Fibroblast of gingiva (primary cell): ENCODE measurements at places on chromosomes 6 and 20.

DNA sequence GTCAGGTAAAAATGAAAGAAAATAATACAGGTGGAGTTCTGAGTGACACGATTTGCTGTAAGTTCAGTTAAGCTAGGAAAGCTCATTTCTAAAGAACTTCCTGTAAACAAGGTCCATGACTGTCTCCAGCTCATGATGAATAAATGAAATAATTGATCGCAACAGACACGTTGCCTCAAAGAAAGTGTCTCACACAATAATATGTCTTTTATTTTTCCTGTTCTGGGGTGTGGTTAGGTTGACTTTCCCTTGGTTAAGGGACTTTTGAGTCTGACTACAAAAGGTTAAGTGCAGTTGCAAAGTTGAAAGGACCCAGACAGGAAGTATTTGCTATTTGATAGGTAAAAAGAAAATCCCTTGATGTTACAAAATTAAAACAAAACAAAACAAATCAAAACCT lies 304.2 kb upstream of the PRDM1 start:
- no peak for DNase-seq

GRCh38 chr20:54475334-54476168 lies at the start of gene DOK5:
Gene DOK5 (plus strand): TSS chr20:54475593. CDS start chr20:54475947, 354 bp downstream.
- DNase-seq: peak; percentile 53

GRCh38 chr20:49989234-49990065 lies 6.7 kb downstream of the SNAI1 start:
- peak; percentile 92 for DNase-seq

DNA sequence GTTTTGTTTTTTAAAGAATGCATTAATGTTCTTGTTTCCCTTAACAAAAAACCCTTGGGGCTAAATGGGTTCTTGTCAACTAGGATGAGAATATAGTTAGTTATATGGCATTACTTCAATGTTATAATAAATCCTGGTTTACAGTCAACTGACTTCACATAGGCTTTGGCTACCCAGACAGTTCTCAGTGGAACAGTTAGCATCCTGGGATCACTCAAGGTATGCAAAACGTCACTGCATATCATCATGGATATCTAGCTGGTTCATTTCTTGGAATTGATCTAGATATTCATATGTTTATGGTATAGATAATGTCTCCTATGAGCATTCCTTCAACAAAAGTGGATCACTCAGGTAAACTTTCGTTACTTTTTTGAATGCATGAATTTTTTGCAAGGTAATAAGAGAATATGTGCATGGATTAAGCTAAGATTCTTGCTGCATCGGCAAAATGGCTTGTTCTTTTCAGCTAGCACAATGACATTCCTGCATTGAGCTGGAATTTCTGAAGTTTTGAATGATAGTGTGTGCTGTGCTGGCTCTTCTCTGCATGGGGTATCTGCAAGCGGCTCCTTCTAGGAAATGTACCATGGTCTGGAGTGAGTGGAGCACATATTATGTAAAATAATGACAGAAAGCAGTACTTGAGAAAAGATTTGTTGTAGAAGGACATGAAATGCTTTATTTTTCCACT lies 138.9 kb downstream of the ADGRG6 start:
- no peak for DNase-seq

- no peak for DNase-seq
Measured at GRCh38 chr6:131005439-131006016, 57.5 kb downstream of the EPB41L2 start.

DNA sequence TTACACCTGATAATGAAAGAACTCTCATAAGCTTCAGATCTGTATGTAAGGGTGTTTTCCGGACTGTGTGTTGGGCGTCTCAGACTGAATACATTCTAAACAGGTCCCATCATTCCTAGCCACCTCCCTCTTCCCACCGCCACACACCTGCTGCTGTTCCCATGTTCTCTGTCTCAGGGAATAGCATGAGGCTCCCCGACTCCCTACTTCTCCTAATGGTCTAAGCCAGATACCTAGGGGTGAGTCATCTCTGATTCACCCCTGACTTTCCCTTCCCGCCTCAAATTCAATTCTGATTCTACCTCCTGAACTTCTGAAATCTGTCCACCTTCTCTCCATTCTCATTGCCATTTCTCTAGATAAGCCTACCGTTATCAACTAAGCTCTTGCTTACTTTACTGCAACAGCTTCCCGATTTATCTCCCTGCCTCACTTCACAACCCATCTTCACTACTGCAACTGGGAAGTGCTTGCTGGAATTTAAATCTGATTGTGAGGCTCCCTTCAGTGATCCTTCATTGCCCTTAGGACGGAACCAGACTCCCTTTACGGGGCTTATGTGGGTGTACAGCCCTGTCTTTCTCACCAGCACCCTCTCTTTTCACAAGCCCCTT lies 1.6 kb downstream of the TMEM14A start:
- no peak for DNase-seq

DNA sequence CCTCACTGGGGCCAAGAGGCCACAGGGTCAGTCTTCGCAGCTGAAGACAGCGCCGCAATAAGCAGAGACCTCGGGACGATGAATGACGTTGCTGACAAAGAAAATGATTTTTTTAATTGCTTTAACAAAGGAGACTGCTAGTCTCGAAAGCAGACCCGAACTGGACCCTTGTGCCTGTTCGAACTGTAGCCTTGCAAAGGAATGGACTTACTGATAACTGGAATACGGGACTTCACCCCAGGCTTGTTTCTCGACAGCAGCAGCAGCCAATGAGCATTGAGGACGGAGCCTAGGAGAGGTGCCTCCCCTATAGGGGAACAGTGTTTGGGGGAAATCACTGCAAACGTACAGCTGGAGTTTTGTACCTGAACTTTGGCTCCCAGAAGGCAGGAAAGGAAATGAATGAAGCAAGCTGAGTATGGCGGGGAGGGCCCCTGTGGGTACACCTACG lies 1.3 kb upstream of the TAF4 start:
- DNase-seq: no peak

- no peak for DNase-seq
Measured at GRCh38 chr20:14559612-14560011, 222.2 kb upstream of the FLRT3 start.

- no peak for DNase-seq
Measured at GRCh38 chr6:56746767-56747504, 104.2 kb upstream of the DST start.

DNA sequence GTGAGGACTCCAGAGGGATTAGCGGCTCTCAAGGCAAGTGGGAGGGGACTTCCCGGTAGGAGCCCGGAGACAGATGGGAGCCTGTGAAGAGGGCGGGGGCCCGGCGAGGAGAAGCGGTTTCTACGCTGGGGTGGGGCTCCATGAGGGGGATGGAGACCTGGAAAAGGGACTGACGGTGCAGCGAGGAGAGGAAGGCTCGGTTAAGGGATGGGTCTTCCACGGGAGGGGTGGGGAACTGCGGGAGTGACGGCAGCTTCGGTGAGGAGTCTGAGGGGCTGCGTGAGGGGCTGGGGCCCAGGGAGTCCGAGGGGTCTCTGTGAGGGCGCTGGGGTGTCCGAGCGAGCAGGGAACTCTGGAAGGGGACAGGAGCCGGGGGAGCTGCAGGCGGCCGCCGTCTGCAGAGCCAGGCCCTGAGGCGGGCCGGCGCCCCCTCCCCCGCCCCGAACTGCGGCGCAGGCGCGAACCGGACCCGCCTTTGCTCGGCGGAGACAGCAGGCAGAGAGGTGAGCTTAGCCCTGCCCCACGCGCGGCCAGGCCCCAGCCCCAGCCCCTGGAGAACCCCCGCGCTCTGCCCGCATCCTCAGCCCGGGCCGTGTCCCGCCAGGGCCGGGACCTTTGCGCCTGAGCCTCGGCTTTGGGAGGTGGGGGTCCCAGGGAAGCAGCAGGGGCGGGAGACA lies at the start of gene NRSN2:
NRSN2 (plus strand) TSS at position 472 of the 677 bp plus-strand sequence. CDS start 2,533 bp downstream, outside the sequence.
- peak; percentile 60 for DNase-seq

- no peak for DNase-seq
Measured at GRCh38 chr6:139184459-139184858, 49.6 kb downstream of the HECA start.

- no peak for DNase-seq
Measured at GRCh38 chr20:4516876-4517275, 204.8 kb upstream of the PRND start.

GRCh38 chr6:112269114-112269513 lies 14.7 kb upstream of the LAMA4 start:
- DNase-seq: peak; percentile 47

DNA sequence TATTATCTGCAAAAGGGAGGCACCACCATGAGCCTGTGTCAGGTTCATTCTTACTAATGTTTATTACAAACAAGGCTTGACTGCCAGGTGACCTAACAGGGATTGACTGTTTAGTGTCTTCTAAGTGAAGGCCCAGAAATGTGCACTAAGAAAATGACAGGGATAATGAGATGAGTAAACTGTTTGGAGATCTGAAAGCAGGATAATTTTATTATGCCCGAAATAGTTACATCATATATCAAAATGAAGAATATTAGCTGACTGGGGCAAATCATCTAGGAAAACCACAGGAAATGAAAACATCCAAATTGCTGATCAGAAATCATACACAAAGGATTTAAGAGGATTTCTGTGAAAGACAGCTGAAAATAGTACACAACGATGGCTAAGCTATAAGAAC lies 516.7 kb downstream of the HDGFL1 start:
- DNase-seq: no peak

GRCh38 chr20:14685183-14685582 lies 347.8 kb upstream of the FLRT3 start:
- no peak for DNase-seq

- peak; percentile 76 for DNase-seq
Measured at GRCh38 chr6:139742671-139743070, 368.2 kb upstream of the CITED2 start.

DNA sequence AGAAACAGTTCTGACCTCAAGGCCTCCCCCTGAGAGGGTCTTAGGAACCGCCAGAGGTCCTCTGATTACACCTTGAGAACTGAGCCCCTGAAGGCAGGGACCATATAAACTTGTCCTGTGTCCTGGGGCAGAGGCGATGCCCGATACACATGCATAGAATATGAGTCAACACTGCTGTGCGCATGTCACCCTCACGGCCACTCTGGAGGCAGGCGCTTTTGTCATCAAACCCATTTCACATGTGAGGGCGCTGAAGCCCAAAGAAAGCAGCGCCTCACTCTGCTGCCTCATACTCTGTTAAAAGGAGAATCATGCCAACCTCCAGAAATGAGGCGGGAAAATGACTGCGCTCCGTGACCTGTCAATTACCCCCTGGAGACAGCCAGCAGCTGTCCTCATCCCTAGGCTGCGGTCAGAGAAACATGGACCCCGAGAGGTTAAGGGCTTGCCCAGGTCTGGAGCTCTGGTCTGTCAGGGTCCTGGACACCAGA lies 158.3 kb downstream of the GRM4 start:
- no peak for DNase-seq

- peak; percentile 72 for DNase-seq
Measured at GRCh38 chr6:131914967-131915751, 36.0 kb downstream of the CCN2 start.

GRCh38 chr6:84350397-84350796 lies 123.0 kb upstream of the CEP162 start:
- peak; percentile 44 for DNase-seq

- no peak for DNase-seq
Measured at GRCh38 chr6:127566651-127567050, 10.3 kb upstream of the C6orf58 start.

DNA sequence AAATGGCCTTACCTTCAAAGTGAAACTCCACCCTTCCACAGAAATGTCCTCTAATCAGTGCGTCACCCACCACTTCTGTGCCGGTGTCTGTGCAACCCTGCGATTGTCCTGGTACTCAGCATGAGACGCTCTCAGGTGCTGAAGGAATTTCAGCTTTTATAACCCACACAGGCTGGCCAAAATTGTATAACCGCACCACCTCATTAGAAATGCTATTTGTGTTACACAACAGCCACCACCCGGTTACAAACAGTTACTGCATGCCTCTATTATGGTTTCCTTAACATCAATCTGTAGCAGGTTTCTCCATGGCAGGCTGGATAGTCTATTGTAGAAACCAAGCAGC lies 51.5 kb downstream of the SLC23A2 start:
- peak; percentile 49 for DNase-seq

- no peak for DNase-seq
Measured at GRCh38 chr6:3746696-3747095, 4.8 kb downstream of the PXDC1 start.

GRCh38 chr20:19975436-19975799 lies 41.7 kb upstream of the NAA20 start:
- DNase-seq: peak; percentile 40

- DNase-seq: no peak
Measured at GRCh38 chr20:4087923-4088322, 72.6 kb upstream of the RNF24 start.

DNA sequence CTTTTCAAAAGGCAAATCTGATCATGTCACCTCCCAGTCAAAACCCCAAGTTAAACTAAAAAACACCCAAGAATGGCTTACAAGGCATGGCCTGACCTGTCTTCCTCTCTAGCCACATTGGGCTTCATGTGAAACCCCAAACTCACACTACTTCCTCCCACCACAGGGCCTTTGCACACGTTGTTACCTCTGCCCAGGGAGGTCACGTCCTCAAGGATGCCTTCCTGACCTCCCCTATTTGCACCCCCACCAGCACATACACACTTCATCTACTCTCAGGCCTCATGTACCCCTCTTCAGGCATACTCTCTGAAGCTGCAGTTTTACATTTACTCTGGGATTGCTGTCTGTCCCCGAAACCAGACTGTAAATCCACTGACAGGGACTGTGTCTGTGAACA lies 6.1 kb downstream of the EZR start:
- DNase-seq: no peak

DNA sequence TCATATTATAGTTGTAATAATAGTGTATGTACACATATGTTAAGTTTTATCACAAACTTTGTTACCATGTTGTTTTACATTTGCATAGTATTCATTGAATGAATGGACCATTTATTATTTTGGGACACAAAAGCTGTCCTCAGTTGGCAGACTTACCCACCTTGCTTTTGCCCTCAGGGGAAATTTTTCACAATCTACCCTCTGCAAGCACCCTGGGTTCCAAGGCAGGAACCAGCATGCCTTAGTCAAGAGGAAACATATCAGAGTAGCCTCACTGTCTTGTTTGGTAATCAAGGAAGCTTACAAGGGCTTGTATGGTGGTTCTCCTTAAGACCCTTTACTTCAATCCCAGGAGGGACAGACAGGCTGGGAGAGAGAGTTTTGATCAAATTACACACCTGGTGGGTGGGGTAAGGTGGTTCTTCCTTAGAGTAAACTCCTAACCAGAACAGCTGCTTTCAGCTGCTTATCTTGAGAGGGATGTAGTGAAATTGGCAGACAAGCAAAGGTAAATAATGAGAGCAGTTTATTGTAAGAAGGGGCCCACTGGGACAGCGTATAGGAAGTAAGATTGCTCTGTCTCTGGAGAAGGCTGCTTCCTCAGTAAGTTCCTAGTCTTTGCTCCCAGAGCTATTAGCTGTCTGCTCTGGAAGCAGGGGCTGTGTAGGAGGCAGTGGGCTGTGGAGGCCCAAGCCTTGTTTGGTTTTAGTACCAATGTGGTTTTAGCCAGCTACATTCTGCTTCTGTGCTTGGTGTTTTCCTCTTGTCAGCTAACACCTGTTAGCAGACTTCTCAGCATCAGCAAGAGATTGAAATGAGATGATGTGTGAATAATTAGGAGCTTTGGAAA lies 31.1 kb downstream of the BRPF3 start:
- no peak for DNase-seq

DNA sequence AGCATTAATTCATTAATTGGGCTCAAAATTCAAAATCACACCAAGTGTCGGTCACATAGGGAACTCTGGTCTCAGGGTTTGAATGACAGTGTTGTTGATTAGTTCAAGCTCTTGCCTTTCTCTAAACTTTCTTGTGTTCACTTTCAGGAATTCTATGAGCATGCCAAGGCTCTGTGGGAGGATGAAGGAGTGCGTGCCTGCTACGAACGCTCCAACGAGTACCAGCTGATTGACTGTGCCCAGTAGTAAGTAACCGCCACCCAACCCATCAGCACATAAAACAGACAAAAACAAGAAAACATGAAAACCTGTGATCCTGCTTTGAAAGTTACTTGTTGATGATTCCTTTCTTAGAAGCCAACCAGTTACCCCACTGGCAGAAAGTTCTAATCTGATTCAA lies 52.7 kb downstream of the GNAS start:
- DNase-seq: peak; percentile 68
